ENCODE measurements at places on chromosomes 11 and 22.

- no peak for DNase-seq
Measured at GRCh38 chr11:494761-495536, 12.1 kb downstream of the RNH1 start.

DNA sequence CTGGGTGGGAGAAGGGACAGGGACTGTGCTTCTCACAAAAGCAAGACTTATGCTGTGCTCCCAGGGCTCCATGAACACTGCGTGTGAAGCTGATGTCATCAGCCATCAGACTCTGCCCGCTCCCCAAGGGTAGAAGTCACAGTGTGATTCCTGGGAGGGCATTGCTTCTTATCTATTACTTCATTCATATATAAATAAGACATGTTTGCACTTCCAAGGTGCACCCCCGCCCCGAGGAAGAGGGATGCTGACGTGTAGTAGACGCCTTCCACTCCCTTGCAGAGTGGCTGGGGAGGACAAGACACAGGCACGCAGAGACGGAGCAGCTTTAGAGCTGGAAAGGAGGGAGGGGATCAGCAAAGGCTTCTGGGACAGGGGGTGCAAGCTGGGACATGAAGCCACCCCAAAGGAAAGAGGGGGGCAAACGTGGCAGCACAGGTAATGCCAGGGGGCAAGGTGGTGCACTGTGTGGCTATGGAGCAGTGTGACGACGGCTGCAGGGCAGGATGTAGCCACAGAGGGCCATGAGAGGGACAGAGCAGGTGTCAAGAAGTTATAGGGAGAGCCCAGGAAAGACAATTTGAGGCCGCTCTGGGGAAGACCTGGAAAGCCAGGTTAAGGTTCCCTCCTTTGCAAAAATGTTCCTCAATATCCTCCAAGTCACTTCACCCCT lies 558.5 kb downstream of the MN1 start:
- no peak for DNase-seq

GRCh38 chr11:17013548-17014320 lies 480 bp downstream of the PLEKHA7 start:
- peak; percentile 64 for DNase-seq

DNA sequence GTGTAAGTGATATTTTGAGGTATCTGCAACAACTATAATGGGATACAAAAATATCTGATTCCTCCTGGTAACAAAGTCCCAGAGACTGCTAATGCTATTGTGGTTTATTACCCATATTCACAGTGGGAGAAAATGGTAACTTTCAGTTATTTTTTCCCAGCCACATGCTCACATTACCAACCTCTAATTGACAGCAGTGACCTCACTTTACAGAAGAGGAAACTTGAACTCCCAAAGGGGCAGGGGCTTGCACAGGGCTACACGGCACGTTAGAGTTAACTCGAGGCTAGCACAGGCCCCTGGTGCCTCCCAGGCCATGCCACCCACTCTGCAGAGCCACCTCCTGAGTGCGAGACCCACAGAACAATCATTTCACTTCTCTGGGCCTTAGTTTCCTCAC lies 132.4 kb downstream of the TENM4 start:
- no peak for DNase-seq

GRCh38 chr11:17498058-17498457 lies 21.4 kb upstream of the ABCC8 start:
- DNase-seq: peak; percentile 14

DNA sequence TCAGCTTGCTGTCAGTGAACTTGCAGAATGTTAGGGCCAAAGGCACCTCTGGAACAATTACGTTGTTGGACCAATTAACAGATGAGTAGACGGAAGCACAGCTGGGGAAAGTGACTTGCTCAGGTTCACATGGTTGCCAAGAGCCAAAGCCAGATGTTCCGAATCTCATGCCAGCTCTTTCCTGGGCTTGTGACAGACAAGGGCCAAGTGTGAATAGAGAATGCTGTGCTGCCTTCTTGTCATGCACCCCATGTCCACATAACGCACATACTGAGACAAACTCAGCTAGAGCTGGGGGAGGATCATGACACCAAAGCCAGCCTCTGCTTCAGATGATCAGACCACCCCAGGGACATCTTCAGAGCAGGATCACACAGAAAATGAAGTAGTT lies 616.3 kb downstream of the INSC start:
- no peak for DNase-seq

- no peak for DNase-seq
Measured at GRCh38 chr11:6640985-6641701, 14.5 kb downstream of the DCHS1 start.

DNA sequence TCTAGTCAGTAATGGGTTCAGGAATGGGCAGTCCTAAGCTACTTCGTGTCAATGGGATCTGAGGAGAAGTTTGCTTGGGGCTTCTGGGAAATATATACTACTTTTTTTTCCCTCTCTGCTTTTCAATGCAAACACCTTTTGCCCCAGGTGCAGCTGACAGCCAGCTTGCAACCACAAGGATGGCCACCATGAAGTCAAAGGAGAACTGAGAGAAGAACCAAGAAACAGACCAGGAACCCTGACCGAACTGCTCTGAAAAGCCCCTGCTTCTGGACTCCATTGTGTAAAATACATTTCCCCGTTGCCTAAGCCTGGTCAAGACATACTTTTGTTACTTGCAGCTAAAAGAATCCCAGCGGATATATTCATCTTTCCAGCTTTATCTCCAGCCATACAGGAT lies 20.1 kb upstream of the CD44 start:
- peak; percentile 67 for DNase-seq

GRCh38 chr22:36253523-36254490 lies 874 bp downstream of the APOL1 start:
- DNase-seq: no peak

DNA sequence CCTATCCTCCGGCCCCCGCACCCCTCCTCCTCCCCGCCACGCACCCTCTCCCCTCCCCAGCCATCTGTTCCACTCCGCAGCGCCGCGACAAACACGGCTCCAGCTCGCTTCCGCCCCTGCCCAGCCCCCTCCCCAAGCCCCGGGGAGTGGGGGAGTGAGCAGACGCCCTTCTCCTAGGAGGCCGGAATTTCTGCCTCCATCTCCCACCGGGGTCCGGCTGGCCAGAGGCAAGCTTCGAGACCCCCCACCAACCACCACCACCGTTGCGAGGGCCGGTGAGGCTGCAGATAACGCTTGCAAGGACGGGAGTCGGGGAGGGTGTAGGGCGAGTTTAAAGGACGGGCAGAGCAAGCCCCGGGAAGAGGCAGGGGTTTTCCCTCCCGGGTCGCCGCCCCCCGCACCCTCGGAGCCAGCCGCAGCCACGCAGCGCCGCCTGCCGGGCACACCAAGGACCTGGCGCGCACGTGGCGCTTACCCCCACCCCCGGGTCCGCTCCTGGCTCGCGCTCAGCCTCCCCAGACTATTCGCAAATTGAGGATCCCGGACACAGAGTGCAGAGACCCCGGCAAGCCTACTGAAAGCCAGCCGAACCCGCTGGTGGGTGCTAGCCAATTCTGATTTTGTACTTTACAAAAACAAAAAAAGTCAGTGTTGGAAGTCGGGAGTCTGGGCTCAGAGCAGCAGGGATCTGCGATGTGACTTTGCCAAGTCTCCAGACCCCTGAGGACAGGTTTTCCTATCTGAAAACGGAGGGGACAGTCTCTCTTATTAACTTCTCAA lies 22.6 kb downstream of the RTN4RL2 start:
- peak; percentile 50 for DNase-seq

GRCh38 chr11:74871037-74871436 lies 77.9 kb downstream of the XRRA1 start:
- no peak for DNase-seq

DNA sequence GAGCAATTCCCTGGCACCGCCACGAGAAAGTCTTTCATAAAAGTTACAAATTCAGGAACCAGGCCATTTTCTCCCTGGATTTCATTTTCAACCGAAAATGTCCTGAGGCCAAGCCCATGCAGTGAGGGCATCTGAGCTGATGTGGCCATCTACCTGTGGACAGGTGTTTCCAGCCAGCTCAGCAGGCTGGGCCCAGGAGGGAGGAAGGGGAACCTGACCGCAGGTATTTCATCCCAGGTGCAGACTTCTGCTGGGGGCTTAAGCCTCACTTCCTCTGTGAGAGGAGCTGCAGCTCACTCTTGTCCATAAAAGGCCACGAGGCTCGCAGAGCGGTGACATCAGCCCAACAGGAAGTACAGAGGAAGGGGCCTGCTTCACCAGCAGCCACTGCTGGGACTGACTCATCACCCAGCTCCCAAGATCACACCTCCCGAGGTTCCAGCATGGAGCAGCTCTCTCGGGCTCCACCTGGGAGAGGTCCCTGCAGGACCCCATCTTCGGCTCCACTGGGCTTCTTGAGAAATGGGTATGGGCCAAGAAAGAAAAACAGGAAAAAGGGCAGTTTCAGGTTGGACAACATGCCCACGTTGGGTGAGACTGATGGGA lies 56.4 kb downstream of the MYH9 start:
- DNase-seq: peak; percentile 97

DNA sequence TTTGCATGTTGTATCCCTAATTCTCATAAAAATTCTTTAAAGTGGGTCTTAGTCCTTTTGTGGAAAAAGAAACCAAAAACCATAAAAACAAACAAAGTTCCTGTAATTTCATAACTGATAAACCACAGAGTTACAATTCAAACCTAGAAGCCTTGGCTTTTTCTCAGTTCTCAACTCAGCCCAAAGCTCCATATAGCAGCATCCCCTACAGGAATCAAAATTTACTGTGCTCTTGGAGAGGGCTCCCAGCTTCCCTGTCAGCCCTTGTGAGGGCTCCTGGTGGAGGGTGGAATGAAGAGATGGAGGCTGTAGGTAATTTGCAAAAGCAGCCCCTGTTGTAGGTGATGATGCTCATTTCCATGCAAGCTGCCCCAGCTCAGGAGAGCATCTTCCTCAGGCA lies 506.1 kb upstream of the KIRREL3 start:
- no peak for DNase-seq

DNA sequence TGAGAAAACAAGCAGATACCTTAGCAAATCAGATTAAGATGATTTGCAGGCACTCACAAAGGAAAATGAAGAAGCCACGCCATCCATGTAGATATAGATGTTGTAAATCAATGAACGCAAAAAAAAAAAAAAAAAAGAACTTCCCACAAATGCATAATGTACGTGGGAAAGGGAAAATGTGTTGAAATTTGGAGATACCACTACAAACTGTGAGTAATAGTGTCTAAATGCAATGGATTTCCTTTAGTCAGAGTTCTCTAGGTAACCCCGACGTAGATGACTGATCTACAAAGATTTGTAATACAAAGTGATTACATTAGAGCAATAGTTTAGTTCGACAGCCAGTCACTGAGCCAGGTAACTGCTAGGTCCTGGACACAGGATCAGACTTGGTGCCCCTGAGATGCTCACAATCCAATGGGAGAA lies 783 bp upstream of the ANKRD54 start:
- no peak for DNase-seq

GRCh38 chr11:76318744-76319384 lies 62.1 kb downstream of the THAP12 start:
- peak; percentile 77 for DNase-seq

DNA sequence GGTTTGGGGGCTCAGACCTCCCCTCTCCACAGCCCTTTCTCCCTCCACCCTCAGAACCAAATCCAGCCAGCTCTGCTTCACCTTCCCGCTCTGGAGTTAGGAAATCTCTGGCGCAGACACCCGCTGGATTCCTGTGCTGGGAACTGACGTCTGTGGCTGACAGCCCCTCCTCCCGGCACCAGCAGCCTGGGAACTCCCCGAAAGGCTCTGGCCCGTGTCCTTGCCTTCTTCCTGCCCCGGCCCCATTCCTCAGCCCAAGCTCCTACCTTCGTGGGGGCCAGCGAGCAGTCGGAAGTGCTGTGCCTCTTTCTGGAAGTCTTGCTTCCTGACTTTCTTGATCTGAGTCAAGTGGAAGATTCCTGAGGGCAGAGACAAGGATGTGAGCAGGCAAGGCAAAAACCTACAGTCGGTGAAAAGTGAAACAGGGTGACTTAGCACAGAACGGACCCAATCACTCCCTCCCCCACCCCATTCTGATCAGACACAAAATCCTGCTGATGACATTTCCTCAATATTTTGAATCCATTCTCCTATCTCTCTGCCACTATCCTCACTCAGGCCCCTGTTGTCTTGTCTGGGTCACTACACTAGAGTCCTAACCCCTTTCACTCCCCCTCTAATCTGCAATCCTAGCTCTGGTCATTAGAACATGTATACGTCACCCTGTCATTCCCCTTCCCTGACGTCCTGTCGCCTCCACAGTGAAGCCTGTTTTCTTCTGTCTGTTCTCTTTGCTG lies 34.1 kb downstream of the CHRDL2 start:
- no peak for DNase-seq

DNA sequence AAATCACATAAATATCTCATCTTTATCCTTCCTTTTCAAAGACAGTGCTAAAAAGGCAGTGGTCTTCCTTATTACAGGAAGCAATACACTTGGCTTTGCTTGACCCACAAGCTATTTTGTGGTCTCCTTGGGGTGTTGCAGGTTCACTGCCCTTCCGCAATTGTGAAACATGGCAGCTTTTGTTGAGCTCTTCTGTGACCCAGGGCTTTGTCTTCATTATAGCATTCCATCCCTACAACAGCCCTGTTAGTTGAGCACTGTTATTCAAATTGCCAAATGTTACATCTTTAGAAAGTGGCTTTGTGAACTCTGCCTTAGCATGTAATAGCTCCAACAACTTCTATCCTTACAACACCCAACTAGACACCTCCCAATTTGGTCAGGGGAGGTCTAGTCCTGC lies 107.1 kb downstream of the OPCML start:
- no peak for DNase-seq

DNA sequence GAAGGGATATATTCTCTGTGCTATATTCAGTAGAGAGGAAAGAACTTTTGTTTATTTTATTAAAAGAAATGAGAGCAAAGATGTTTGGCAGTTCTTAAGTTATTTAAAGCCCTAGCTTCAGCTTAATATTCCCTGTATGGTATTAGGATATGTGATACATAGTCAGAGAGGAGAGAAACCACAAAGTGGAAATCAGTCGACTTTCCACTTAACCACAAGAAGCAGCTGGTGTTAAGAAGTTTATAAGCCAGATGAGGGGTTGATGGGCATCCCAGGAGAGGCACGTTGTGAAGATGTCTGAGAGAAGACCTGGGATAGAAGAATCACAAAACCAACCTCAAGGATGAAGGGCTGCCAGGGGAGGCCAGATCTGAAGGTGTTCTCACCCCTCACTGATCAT lies 23.3 kb upstream of the PHF21B start:
- no peak for DNase-seq

- DNase-seq: no peak
Measured at GRCh38 chr11:2789791-2790567, 90.2 kb upstream of the KCNQ1OT1 start.

DNA sequence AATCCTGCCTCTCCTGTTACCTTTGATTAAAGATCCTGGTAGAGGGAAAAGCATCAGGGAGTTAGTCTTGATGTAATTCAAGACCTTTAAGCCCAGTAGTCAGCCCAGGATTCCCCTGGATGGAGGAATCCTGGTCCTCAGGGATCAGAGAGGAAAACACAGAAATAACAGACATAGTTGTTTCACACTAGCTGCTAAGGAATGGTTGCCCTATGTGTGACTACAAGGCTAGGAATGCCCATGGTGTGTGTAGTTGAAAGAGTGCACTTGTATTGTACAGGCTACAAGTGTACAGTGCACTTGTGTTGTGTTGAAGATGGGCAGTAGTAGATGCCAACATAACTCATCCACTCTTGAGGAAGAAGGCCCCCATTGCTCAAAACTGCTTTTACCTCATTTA lies 226.8 kb downstream of the AASDHPPT start:
- no peak for DNase-seq

- DNase-seq: no peak
Measured at GRCh38 chr11:112178428-112178827, 3.1 kb downstream of the BCO2 start.

GRCh38 chr11:67464411-67465188 lies 4.5 kb downstream of the TMEM134 start:
- peak; percentile 93 for DNase-seq

- DNase-seq: no peak
Measured at GRCh38 chr22:49415151-49415951, 412.3 kb downstream of the BRD1 start.

GRCh38 chr22:17678817-17679385 lies 40.3 kb downstream of the BCL2L13 start:
- DNase-seq: no peak

Measured in MM.1S (cell line).